ENCODE measurements at places on chromosomes 12 and 14.
A peak's percentile ranks its signal among the peaks of the same experiment; 100 is the strongest.

DNA sequence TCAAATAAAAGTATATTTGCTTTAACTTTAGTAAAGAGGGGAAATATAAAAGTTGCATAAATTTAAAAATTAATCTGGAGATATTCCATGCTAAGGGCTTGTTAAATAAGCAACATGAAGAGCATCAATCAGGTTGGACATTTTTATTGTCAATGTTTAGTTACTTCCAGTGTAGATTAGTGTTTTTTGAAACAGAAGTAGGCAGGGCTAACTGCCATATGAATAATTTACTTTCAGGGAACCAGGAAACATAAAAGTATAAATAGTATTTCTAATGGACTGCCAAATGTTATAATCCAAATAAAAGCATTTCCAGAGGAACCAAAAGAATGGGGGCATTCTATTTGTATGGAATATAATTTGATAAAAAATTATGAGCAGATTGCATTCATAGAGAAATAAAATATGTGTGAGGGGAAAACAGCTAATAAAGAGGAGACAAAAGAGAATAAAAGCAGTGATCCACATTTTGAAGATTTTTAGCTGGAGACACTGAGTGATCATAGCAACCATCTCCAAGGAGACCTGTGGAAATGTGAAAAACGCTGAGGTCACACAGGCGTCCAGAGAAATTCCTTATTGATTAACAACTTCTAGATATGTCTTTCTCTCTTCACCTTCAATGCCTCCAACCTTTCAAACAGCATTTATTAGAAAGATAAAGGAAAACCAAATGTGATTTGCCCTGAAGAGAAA, 70.8 kb downstream of the SRGAP1 start:
- DNase-seq = peak; percentile 17

DNA sequence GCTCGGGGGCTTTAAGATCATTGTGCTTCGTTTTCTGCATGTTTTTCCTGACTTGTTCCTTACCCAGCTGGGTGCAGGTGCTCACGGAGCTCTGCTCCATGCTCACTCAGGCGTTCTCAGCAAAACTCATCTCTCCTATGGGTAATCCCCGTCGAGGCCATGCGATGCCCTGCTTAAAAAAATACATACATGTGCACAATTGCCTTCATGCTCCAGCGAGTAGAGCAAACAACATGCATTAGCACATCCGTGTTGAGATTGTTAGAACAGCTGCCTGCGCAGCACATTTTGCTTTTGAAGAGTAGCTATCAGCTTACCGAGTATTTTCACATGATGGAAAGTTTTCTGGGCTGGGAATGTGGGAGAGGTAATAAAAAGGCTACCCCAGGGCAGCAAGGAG, 16.2 kb downstream of the AACS start:
- peak; percentile 36 for DNase-seq

GRCh38 chr12:29270446-29270845, 110.5 kb downstream of the ERGIC2 start:
- no peak for DNase-seq

DNA sequence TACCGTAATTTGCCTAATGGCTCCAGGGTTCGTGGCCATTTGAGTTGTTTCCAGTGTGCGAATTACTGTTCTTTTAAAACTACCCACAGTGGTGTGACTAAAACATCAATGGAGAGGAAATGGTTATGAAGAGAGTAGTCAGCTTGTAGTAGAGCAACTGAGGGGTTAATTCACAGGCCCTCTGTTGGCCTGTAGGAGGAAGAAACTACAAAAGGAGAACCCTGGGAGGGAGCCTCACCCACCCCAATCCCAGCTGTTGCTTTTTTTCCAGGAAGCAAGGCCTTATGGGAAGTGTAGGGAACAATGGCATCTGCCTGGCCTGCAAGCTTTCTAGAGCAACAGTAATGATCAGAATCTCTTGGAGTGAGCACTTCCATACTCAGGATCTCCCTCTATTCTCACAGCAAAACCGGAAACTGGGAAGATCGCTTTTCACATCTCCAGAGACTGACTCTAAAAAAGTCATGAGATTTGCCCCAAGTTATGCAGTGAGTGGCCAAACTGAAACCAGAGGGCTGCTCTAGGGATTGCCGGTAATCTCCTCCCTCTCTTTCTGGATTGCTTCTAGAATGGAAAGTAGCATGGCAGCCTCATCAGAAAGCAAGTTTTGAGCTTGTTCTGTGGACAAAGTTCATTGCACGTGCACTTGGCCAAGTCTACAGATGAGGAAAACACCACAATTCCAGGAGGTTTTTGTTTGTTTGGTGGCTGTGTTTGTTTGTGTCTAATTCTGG, 125.3 kb upstream of the PWP1 start:
- DNase-seq = no peak

- DNase-seq = no peak
Measured at GRCh38 chr12:22535478-22535877, 8.9 kb downstream of the C2CD5 start.

GRCh38 chr14:99542566-99542965, 61.4 kb downstream of the CCNK start:
- DNase-seq = no peak

DNA sequence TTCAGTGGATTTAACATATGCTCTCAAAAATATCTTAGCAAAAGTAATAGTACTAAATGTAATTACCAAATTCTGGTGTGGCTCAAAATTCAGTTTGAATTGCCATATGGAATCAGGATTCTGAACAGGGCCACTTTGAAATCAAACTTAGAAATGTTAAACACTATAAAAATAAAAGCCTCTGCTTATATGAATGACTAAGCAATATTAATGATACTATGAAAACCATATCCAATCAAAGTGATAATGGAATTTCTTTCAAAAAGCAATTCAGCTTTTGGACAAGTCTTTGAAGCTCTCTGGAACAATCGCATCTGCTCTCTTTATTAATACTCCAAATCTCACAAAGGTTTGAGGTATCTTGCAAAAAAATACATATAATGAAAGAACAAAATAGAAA, 51.6 kb downstream of the ERGIC2 start:
- DNase-seq = no peak

DNA sequence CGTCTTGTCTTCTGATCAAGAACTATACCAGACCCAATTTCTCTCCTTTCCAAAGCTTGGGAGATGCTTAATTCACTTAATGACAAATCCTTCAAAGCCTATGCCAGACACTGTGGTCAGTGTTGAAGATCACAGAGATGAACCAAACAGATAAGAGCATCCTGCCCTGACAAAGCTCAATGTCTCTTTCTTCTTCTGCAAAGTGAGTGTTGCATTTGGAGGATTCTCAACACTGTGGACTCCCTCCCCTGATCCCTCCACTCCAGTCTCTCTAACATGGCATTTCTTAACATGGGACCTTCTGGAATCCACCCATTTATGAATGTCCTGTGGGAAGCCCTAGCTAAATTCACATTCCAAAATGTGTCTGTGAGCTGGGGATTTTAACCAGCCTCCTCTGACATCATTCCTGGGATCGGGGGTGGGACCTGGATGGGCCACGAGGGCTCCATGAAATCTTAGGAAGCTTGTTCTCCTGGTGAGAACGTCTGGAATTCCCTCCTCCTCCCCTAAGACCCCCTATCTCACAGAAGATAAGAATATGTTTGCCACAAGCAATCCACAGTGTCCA, 20.3 kb downstream of the SYNE3 start:
- DNase-seq = no peak

DNA sequence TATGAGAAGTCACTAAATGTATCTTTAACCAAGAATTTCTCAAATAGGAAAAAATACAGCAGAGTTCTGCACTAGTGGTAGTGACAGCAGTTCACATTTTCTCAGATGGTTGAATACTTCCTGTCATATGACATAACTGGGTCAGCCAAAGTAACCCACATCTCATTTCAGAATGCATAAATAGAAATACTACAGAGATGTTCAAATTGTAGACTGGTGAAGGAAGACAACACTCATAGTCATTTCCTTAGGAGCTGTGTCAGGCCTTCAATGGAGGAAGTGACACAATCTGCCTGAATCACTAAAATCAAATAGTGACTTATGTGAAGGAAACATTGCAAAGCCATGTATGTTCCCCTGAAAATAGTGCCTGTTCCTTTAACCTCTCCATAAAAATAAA, 32.4 kb downstream of the FERMT2 start:
- no peak for DNase-seq

GRCh38 chr12:3491938-3492792, 1.2 kb downstream of the PRMT8 start:
- DNase-seq = peak; percentile 83

DNA sequence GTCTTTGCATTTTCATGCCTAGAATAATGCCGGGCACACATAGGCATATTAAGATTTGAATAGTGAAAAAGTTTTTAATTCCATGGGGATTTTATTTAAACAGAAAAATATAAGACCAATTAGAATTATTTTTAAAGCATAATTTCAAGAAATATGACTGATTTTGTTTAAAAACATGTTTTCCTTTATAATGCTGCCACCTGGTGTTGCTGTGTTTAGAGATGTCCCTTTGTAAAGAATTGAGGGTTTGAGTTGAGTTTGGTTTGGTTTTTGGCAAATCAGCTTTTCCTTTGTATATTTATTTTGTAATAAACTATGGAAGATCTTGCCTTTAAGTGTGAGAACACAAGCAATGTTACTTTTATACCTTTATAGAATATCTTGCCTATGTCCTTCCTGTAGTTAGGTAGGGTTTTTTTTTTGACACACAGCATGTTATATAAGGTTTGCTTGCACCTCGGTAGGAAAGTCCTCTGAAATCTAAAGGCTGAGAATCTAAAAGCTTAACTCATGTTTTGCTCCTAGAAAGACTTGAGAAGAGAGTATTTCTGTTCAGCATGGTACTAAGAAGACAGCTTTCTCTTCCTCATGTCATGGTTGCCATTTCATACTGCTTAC, 31.4 kb upstream of the SNAPC1 start:
- DNase-seq = no peak

DNA sequence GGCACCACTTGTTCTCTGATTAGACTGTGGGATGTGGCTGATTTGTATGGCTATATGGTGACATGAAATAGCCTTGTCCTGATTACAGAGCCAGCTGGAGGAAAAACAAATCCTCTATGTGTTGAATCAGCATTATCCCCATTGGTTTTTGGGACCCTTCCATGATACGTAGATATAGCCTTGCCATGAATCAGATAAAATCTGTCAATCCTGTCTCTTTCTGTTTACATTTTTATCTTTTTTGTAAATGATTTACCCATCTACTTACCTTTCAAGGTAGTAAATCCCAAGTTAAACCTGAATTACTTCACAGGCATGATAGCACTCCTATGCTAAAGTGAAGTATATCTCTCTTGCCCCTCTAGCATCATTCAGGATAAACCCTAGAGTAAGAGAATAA, 789.3 kb downstream of the TMTC2 start:
- DNase-seq = no peak

DNA sequence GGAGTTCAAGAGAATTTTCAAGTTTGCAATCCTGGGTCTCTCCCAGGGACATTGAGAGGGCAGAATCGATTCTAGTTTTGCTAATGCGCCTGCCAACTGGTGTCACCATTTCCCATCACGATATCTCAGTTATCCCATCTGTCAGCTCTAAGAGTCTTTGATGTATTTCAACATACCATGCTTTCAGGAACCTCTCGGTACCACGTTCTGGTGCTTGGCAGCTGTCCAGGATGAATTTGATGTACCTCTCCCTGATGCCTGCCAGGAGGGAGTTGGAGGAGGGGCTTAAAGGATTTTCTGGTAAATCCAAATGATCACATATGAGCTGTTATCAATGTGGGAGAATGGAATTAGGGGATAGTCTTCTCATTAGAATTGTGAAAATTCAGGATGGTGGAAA, 332.5 kb downstream of the RGS6 start:
- DNase-seq = no peak

DNA sequence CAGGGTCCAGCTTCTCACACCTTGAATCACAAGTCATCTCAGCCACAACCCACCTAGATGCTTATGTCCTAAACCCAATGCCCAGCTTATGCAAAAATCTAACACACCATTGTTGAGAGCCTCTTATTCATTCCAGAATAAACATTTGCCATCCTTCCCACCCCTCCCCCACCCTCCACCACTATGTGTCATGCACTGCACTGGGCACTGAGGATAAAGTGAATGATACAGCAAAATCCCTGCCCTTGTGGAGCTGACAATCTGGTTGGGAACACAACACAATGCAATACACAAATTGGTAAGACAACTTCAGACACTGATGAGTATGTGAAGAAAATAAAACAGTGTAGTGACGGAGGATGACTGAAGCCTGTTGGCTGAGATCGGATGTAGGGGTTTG, 1.4 kb upstream of the GLTP start:
- DNase-seq = no peak

DNA sequence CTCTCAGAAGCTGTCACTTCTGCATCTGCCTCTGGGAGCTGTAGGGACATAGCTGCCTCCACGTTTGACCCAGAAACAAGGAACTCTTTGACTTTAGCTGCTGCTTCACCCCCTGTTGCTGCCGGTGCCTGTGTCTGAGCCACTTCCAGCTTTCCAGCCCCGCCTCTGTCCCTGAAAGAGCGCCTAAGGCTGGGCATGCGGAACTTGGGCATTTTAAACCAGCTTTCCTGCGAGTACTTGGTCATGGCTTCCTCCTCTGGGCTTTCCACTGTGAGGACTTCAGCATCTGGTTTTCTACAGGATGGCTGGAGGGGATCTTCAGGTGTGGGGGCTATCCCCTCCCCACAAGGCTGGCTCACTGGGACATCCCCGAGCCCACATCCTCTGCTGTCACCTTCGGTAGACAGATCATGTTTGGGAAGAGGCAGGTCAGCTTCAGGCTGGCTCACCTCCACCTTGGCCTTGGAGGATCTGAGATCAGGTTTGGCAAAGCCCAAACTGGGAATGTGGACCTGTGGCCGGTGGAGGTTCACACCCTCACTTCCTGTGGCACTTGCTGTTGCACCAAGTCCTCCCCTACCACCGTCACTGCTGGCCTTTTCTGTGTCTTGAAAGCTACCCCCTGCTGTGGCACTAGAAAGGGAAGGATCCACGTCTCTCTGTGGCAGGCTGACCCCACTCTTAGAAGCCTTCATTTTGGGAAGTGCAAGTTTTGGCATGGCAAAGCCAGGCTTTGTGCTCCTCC, 15.2 kb downstream of the PLD4 start:
- DNase-seq = no peak

GRCh38 chr12:51821440-51822260, 26.9 kb downstream of the FIGNL2 start:
- no peak for DNase-seq

GRCh38 chr14:23751616-23752015, 115.5 kb downstream of the DHRS2 start:
- DNase-seq = no peak
